ENCODE measurements at places on chromosomes 7 and 10. TPM values are rescaled to one million over a fixed set of nuclear protein-coding genes. Genes with fewer than 3 reads are reported as not detected.

GRCh38 chr10:43969506-43969905, 320.8 kb upstream of the ZNF32 start:
- DNase-seq: peak; percentile 54
- no peak overlapping the region for H3K4me3 ChIP-seq
- no peak overlapping the region for H3K27ac ChIP-seq
- H3K27me3 ChIP-seq: no peaks in the 10 kb centered on the region

LIPM gene
- not detected for total RNA-seq

JCAD gene
- 67.6 TPM for total RNA-seq

ENTPD1 gene
- total RNA-seq: 64.6 TPM

PAX4 gene
- total RNA-seq: not detected

Measured in upper lobe of right lung (tissue), 1 donor.